ENCODE measurements at places on chromosomes 13 and 19.

DNA sequence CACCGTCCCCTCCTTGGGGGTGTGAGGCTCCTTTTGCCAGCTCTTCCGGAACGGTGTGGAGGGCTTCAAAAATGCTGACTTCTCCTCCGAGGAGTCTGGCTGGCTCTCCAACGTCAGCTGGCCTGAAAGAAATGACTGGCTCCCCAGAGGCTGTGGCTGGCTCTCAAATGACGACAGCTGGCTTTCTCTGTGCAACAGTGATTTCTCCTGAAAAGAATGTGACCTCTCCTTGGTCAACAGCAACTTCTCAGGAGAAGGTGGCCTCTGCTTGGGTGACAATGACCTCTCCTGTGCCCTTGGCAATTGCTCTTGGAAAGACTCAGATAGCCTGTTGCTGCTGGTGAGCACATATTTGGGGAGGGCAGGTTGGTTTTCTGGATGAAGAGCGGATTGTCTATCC is 29.2 kb downstream of the ONECUT3 start:
- no peak for DNase-seq

GRCh38 chr19:11480715-11481533 is at the start of gene ELAVL3:
Gene ELAVL3 (minus strand): TSS chr19:11481046. CDS start chr19:11480608, 438 bp downstream.
- DNase-seq: no peak

GRCh38 chr19:7866399-7867091 is 7.6 kb downstream of the PRR36 start:
- no peak for DNase-seq

GRCh38 chr19:34662919-34663318 is 14.0 kb downstream of the SCGB2B2 start:
- DNase-seq: no peak

- no peak for DNase-seq
Observed at GRCh38 chr13:48263196-48263595, 30.2 kb downstream of the ITM2B start.

- no peak for DNase-seq
Observed at GRCh38 chr19:41193430-41194156, 574 bp downstream of the CYP2S1 start.

DNA sequence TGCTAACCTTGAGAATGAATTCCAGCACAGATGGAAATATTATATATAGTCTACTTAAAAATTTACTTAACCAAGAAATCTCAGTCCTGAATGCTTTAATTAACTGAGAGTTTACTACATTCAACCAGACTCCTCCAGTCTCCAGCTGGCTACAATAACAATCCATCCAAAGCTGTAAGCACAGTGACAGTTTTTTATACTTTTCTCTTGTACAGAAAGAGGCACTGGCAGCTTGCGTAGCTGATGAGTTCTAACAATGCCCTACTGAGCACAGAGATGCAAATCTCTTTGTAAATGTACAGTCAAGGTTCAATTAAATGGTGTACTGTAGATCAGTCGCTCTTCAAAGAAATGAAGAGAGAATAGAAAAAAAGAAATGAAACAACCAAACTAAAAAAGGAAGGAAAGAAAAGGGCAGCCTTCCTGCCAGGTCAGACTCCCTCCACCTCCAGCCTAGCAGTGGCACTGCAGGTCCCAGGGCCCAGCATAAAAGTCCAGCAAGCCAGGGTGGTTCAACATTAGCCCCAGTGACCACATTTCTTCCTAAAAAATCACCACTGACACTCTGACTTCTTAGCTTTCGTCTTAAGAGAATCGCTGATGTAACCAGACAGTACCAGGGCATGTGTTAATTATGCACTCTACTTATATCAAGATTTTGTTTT is 88.4 kb downstream of the SACS start:
- DNase-seq: no peak

GRCh38 chr19:40134866-40135265 is 44.1 kb upstream of the ZNF780A start:
- DNase-seq: no peak

DNA sequence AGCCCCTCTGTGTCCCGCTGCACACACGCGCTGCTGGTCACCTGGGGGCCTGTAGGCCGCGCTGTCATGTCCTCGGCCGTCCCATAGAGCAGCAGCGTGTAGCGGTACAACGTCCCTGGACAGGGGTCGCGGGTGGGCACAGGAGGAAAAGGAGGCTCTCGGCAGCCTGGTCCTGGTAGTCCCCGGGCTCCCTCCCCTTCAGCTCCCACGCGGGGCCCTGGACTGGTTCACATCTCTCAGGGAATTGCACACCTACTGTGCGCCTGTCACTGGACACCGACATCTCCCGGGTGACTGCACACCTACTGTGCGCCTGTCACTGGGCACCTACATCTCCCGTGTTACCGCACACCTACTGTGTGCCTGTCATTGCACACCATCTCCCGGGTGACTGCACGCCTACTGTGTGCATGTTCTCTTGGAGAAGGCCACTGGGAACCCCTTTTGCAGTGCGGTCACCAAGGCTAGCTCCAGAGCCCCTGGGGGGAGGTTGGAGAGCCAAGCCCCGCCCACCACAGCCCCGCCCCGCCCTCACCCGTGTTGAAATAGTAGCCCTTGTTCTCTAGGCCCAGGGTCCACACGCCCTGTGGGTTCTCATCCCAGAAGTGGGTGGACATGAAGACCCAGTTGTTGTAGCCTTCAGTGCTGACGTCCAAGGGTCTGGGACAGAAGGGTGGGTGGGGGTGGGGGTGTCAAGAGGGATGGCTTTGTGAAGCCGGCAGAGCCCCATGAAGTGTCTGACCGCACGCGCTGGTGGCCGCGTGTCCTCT is 3.5 kb upstream of the C19orf25 start:
- DNase-seq: no peak

DNA sequence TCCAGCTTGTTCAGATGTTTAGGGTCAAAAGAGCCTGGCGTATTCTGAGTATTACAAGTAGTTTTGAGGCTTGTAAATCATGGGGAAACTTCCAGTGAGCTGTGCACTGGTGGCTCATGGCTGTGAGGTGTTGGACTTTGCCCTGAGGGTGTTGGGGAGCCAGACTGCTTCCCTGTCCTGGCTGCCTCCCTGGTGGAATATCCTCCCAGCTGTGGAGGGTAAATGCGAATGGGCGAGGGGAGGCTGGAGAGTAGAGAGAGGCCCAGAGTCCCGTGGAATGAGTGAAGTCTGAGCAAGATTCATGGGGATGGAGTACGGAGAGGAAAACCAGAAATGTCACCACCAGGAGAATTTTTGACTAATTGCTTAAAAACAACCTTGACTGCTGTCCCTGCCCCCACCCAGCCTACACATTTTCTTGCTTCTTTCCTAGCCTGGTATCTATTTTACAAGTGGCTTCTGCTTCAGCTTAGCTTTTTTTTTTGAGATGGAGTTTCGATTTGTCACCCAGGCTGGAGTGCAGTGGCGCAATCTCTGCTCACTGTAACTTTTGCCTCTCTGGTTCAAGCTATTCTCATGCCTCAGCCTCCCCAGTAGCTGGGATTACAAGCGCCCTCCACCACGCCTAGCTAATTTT is 3.7 kb downstream of the SNRPA start:
- no peak for DNase-seq

GRCh38 chr19:4327252-4327876 is 11.3 kb downstream of the STAP2 start:
- peak; percentile 85 for DNase-seq

DNA sequence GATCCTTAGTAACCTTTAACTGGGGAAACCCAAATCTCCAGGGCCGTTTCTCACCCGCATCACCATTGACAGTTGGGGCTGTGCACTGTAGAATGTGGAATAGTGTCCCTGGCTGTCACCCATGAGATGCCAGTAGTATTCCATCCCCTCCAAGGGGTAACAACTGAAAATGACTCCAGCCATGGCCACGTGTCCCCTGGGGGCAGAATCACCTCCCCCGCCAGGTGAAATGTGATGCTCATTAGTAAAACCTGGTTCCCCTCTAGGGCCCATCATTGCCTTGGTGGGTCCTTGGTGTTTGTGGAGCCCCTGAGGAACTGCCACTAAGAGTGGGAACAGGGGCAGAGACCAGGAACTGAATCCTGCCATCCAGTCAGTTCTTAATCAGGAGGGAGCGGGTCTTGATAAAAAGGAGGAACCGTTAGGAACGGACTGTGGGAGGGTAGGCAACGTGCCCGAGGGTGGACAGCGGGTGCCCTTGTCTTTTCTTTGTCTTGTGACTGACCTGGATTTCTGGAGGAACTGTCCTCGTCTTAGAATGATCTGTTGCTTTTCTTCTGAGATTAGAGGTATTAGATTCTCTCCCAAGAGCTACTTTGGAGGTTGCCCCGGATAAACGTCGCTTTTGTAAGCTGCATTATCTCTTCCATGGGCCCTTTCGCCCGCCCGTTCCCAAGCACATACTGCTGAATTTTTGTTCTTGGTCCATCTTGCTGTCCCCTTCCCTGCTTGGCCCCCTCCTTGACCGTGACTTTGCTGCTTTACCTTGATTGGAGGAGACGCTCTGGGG is 3.5 kb downstream of the MYO9B start:
- DNase-seq: no peak

- DNase-seq: no peak
Observed at GRCh38 chr13:19634256-19634740, 839 bp downstream of the MPHOSPH8 start.

GRCh38 chr19:43616954-43617353 is 2.5 kb downstream of the ZNF428 start:
- DNase-seq: no peak

GRCh38 chr13:52158629-52159158 is 703 bp downstream of the NEK3 start:
- DNase-seq: peak; percentile 70

GRCh38 chr19:42589792-42590191 is 4.9 kb downstream of the CEACAM8 start:
- DNase-seq: no peak

- no peak for DNase-seq
Observed at GRCh38 chr13:77789376-77789775, 91.9 kb downstream of the SLAIN1 start.

GRCh38 chr13:33174931-33175330 is 110.6 kb downstream of the STARD13 start:
- no peak for DNase-seq

- no peak for DNase-seq
Observed at GRCh38 chr13:49777746-49778614, 14.5 kb downstream of the KPNA3 start.

DNA sequence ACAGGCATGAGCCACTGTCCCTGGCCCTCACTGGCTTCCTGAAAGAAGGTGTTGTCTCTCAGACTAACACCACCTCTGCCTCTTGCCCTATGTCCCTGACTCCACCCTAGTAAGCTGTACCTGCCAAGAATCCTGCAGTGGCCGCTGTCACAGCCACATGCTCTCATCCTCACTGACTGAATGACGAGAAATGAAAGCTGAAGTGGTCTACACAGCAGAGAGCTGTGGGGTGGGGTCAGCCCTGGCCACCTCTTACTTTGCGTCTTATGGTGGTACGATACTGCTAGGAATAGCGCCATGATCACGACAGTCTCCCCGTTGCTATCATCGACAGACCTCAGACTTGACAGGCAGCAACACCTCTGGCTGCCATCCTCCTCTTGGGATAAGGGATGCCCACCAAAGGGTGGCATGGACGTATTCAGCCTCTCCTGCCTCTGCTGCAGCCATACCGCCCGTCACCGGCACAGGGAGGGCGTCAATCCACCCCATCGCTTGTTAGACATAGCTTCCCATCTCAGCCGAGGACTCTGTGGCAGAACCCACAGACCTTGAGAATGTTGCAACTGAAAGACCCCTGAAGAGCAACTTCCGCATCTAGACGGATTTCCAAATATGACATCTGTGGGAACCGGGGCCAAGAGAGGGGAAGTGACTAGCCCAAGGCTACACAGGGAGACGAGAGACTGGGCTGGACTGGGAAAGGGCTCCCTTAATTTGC is 809 bp downstream of the MYO1F start:
- DNase-seq: no peak

- no peak for DNase-seq
Observed at GRCh38 chr19:5882421-5882968, 12.2 kb upstream of the FUT5 start.

GRCh38 chr13:110119935-110120905 is 186.7 kb downstream of the COL4A1 start:
- peak; percentile 54 for DNase-seq

- DNase-seq: no peak
Observed at GRCh38 chr19:41804336-41804735, 7.9 kb downstream of the CEACAM3 start.

- DNase-seq: no peak
Observed at GRCh38 chr13:81762449-81762848, 1421.5 kb upstream of the SPRY2 start.

- no peak for DNase-seq
Observed at GRCh38 chr13:43935878-43936277, 56.2 kb downstream of the LACC1 start.

DNA sequence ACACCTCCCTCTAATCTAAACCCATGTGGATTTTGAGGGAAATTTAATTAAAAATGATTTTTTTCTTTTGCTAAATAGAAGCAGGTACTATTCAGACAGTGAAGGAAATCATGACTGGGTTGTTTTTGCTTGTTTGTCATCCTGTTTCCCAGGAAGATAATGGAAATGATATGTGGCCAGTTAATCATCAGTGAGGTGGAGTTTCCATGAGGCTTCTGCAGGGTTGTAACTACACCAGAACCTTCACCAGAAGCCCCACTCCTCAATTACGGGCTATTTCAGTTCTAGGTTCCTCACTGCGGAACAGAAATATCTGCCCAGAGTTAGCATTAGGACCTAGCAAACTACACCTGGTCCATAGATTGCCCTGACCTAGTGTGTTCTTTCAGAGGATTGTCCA is 394.0 kb downstream of the DLEU7 start:
- no peak for DNase-seq

DNA sequence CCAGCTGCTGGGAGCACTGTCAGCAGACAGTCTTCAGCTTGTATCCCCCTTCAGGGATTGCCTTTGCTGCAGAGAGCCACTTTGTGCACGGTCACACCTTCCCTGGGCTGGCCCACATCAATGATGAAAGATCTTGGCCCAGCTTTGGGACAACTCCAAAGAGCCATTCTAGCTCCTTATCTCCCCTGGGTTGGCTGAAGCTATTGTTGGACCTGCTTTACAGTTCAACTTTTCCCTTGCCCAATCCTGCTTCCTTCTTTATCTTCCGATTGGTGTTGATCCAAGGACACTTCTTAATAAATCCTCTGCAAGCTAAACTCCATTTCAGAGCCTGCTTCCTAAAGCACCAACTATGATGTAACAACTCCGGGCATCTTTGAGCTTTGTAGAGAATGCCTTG is 466.4 kb downstream of the KLF12 start:
- no peak for DNase-seq

- peak; percentile 67 for DNase-seq
Observed at GRCh38 chr13:110137680-110138009, 169.3 kb downstream of the COL4A1 start.

GRCh38 chr19:28103921-28104320 is 1109.0 kb downstream of the UQCRFS1 start:
- DNase-seq: no peak

DNA sequence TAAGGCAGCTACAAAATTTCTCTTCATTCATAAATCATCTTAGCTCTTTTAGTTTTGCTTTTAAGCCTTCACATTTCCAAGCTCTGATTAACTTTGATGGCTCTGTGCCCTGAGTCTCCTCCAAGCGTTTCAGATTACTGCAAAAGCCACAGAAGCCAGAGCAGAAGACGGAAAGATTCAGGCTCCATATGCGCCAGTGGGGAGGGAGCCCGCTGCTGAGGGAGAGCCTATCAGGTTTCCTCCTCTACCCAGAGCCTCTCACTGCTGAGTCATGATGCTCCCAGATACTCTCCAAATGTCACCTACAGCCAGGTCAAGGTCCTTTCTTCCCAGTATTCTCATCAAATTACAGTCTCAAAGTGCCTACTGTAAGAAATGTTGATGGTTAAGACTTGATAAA is 193.6 kb downstream of the RAP2A start:
- DNase-seq: peak; percentile 74

Measured in right atrium auricular region (tissue), 2 donors.